ENCODE measurements at places on chromosomes 2 and 18.

DNA sequence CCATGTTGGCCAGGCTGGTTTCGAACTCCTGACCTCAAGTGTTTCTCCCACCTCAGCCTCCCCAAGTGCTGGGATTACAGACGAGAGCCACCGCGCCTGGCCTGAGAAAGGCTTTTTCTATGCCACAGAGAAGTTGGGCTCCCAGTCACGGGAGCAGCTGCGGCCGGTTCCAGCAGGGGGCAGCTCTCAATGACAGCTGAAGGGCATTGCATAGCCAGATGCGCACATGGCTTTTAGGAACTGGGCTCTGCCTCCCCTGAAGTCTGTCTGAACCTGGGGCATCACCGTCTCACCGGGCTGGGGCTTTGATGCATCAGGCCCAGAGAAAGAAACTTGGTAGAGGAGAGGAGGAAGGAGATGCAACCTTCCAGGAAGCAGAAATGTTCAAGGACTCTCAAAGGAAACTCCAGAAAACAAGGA lies 84.2 kb upstream of the LAPTM4A start:
- DNase-seq: peak; percentile 51

GRCh38 chr2:101897301-101897700 lies 94.5 kb upstream of the IL1R2 start:
- DNase-seq: no peak

GRCh38 chr2:33209976-33210375 lies 263.2 kb downstream of the LTBP1 start:
- peak; percentile 16 for DNase-seq

DNA sequence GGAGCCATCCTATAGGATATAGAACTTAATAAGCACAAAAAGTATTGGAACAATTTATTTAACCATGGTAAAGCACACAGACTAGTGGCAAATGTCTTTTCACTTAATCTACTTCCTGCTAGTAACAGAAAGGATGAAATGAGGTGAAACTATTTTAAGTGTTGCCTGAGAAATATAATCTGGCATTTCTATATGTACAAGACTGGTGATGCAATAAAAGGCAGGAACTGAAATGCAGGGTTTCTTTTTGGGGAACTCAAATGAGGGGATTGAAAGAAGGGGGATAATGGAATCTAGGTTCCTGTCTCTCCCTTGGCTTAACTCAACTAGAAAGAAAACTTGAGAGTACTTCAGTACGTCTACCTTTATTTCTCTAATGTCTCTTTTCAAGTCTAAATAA lies 122.3 kb downstream of the MEMO1 start:
- no peak for DNase-seq

DNA sequence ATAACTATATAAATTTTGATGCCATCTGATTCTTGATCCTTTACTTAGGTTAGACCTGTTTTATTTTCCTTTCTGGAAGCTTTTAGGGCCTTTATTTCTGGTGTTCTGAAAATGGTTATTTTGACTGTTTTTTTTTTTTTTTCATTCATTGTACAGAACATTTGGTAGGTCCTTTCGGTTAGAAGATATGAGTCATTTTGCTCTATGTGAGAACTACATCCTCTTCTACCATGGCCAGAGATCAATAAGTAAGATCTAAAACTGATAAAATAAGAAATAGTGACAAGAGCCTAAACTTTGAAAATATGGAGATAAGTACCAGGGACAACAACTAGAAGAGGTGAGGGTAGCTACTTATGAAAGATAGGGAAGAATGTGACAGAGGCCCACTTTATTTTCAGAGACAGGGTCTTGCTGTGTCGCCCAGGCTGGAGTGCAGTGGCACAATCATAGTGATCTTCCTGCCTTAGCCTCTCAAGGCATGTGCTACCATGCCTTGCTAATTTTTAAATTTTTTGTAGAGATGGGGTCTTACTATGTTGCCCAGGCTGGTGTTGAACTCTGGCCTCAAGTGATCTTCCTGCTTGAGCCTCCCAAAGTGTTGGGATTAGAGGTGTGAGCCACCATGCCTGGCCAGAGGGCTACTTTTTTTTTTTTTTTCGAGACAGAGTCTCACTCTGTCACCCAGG lies 66.5 kb downstream of the EIF2AK3 start:
- DNase-seq: no peak

- DNase-seq: peak; percentile 49
Observed at GRCh38 chr2:186862869-186863709, 14.1 kb upstream of the ZSWIM2 start.

DNA sequence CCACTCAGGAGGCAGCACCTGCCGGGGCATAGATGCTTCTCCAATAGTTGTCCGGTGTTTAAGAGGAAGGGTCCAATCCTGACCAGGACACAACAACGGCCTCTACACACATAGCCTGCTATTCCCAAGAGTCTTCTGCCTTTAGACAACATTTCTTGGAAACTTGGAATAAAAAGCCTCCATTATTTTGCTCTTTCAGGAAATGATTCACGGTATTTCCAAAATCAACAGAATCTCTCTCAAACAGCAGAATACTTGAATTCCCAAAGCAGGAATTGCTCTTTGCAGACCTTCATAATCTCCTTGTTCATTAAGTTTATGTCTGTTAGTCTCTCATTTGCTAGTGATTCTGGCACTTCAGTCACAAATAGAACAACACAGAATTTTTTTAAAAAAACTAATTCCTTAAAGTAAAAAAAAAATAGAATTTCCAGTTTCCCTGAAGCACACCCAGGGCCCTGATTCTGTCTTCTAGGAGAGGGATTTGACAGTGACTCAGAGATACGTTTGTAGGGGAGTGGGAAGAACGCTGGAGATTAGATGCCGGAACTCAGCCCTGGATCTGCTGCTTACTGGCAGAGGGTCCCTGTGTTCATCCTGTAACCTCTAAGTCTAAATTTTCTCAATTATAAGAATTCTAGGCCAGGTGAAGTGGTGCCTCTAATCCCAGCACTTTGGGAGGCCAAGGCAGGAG lies 74.7 kb downstream of the NAB1 start:
- no peak for DNase-seq

Data from NCI-H2227 treated with DMSO at 0.1 percent for 48 hours (cell line).